ENCODE measurements at places on chromosomes 2 and 18. TPM values are rescaled to one million over a fixed set of nuclear protein-coding genes. Genes with fewer than 3 reads are reported as not detected.

The CNTNAP5 gene
- total RNA-seq: not detected

The FAM110C gene
- 7.7 TPM for total RNA-seq

The NPHP1 gene
- total RNA-seq: 4.7 TPM

GRCh38 chr2:56195563-56195962, 11.8 kb downstream of the CCDC85A start:
- DNase-seq: no peak

DNA sequence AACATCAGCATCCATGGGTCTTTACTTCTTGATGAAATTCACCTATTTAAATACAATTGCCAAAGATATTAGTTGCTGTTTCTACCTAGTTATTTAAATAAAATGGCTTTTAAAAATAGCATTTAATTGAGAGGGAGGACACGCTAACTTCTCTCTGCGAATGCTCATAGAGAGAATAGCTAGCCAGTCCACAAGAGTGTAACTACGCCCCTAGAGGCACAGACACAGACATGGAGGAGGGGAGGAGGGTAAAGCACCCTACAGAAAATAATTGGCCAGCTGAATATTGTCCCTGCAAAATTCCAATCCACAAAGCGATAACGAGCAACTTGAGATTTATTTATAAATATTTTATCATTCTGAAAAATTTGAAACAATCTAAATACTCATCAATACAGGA, 97.0 kb upstream of the PAPOLG start:
- no peak for DNase-seq

Data from right cardiac atrium (tissue), 5 donors.